ENCODE measurements at places on chromosomes 4 and X.

DNA sequence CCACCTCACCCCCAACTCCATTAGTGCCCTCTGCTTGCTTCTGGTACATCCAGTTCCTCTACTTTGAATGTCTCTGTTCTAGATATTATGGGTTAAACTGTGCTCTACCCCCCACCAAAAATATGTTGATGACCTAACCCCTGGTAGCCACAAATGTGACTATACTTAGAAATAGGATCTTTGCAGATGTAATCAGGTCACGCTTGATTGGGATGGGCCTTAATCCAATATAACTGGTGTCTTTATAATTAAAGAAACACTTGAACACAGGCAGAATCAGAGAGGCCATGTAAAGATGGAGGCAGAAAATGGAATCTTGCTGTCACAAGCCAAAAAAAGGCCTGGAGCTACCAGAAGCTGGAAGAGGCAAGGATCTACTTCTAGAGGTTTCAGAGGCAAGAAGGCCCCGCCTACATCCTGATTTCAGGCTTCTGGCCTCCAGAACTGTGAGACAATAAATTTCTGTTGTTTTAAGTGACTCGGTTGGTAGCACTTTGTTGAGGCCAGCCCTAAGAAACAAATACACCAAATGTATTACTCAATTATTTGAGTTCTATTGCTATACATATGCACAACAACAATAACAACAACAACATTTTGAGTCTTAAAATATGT, 220.0 kb downstream of the PPP3CA start:
- no peak overlapping the region for H3K27ac ChIP-seq
- no peaks in the 10 kb centered on the region for H3K27me3 ChIP-seq
- DNase-seq = no peak
- H3K4me1 ChIP-seq = no peaks in the 10 kb centered on the region
- no peak overlapping the region for H3K4me3 ChIP-seq

- no peaks in the 10 kb centered on the region for H3K36me3 ChIP-seq
- H3K4me3 ChIP-seq = no peak overlapping the region
Measured at GRCh38 chr4:140170299-140170698, 16.3 kb upstream of the MAML3 start.

- no peak overlapping the region for H3K4me3 ChIP-seq
- H3K4me1 ChIP-seq = no peaks in the 10 kb centered on the region
- no peak overlapping the region for H3K27ac ChIP-seq
- H3K27me3 ChIP-seq = no peaks in the 10 kb centered on the region
Measured at GRCh38 chr4:156788782-156789181, 182.8 kb downstream of the PDGFC start.

GRCh38 chr4:39435659-39436563, 22.8 kb downstream of the RPL9 start:
- H3K36me3 ChIP-seq = no peaks in the 10 kb centered on the region
- no peak overlapping the region for H3K4me3 ChIP-seq
- H3K27ac ChIP-seq = no peak overlapping the region
- H3K4me1 ChIP-seq = no peaks in the 10 kb centered on the region
- no peaks in the 10 kb centered on the region for H3K27me3 ChIP-seq

DNA sequence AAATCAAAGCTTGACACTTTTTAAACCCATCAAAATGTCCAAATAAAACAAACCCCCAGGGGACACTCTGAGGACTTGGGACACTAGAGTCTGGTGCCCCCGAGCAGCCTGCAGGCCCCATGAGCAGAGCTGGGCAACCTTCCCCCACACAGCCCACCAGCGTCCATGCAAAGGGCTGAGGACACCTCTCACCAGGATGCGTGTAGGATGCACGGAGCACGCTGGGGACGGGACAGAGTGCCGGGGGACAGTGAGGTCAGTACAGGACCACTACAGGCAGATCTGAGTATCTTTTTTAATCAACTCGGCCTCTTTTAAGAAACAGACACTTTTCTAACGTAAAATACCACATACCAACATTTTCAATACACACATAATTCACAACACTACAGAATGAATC, 6.9 kb downstream of the GAK start:
- H3K27me3 ChIP-seq = no peaks in the 10 kb centered on the region
- H3K4me1 ChIP-seq = peaks cover 74% of the 10 kb centered on the region
- peaks cover 8% of the 10 kb centered on the region for H3K36me3 ChIP-seq
- no peak overlapping the region for H3K4me3 ChIP-seq
- no peak overlapping the region for H3K27ac ChIP-seq

GRCh38 chr4:8085491-8086117, 73.0 kb downstream of the ABLIM2 start:
- no peaks in the 10 kb centered on the region for H3K27me3 ChIP-seq
- H3K27ac ChIP-seq = no peak overlapping the region
- H3K36me3 ChIP-seq = no peaks in the 10 kb centered on the region
- DNase-seq = no peak
- no peaks in the 10 kb centered on the region for H3K4me1 ChIP-seq

GRCh38 chr4:183106839-183107238, 7.8 kb downstream of the WWC2 start:
- H3K27me3 ChIP-seq = peaks cover 5% of the 10 kb centered on the region
- H3K4me3 ChIP-seq = no peak overlapping the region
- H3K4me1 ChIP-seq = no peaks in the 10 kb centered on the region
- no peaks in the 10 kb centered on the region for H3K36me3 ChIP-seq
- H3K27ac ChIP-seq = no peak overlapping the region

- H3K27me3 ChIP-seq = no peaks in the 10 kb centered on the region
- DNase-seq = no peak
- no peaks in the 10 kb centered on the region for H3K4me1 ChIP-seq
- H3K27ac ChIP-seq = no peak overlapping the region
- no peak overlapping the region for H3K4me3 ChIP-seq
- H3K36me3 ChIP-seq = no peaks in the 10 kb centered on the region
Measured at GRCh38 chr4:178316211-178316610, 874.0 kb upstream of the AGA start.

- DNase-seq = no peak
- no peaks in the 10 kb centered on the region for H3K4me1 ChIP-seq
- H3K27ac ChIP-seq = no peak overlapping the region
- no peak overlapping the region for H3K4me3 ChIP-seq
- no peaks in the 10 kb centered on the region for H3K36me3 ChIP-seq
Measured at GRCh38 chrX:98371994-98372393, 1488.3 kb downstream of the RPA4 start.

DNA sequence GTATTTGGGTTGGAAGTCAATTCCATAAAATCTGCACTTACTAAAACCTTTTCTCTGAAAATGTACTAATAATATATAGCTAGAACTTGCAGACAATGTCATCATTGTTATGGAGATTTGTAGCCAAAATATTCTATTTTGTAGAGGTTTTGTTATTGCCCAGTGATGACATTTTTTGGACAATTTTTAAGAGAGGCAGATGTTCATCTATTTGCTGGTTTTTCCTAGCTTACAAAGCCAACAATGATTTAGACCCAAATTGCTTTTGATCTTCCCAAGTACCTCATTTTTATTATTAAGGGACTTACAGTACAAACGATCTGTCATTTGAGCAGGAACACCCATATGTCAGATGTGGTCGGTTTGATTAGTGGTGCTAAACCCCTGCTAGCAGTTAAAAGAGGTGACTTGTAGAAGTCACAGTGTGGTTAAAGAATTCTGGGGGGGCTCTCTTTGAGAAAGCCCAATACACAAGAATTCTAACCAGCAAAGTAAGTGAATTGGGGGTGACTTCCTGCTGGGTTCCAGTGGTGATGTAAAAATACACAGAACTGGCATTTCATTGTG, 136.2 kb downstream of the KIT start:
- H3K4me1 ChIP-seq = no peaks in the 10 kb centered on the region
- H3K4me3 ChIP-seq = no peak overlapping the region
- H3K36me3 ChIP-seq = no peaks in the 10 kb centered on the region
- DNase-seq = no peak
- H3K27ac ChIP-seq = no peak overlapping the region
- no peaks in the 10 kb centered on the region for H3K27me3 ChIP-seq

GRCh38 chr4:40515398-40516293, 114.0 kb downstream of the RBM47 start:
- H3K36me3 ChIP-seq = no peaks in the 10 kb centered on the region
- H3K27ac ChIP-seq = no peak overlapping the region
- no peak for DNase-seq
- no peaks in the 10 kb centered on the region for H3K27me3 ChIP-seq
- no peak overlapping the region for H3K4me3 ChIP-seq
